ENCODE measurements at places on chromosomes 5 and 9. TPM values are rescaled to one million over a fixed set of nuclear protein-coding genes. Genes with fewer than 3 reads are reported as not detected.

Gene IFNK
- not detected for total RNA-seq

Gene TMEM215
- not detected for total RNA-seq

Gene NRG2
- 2.0 TPM for total RNA-seq

Gene BNC2
- total RNA-seq = 4.7 TPM

Gene GDNF
- not detected for total RNA-seq

Gene RHOBTB3
- 7.9 TPM for total RNA-seq

Gene PCDHGB1
- 2.1 TPM for total RNA-seq

Gene PTPRD
- 0.13 TPM for total RNA-seq

Gene SLIT3
- total RNA-seq = 21.9 TPM

Gene FCN1
- total RNA-seq = not detected

Gene FAM221B
- not detected for total RNA-seq

Gene TOR4A
- 28.5 TPM for total RNA-seq

Gene RANBP17
- 3.0 TPM for total RNA-seq

Gene HAVCR1
- total RNA-seq = 43.9 TPM

Gene PIP5KL1
- total RNA-seq = 2.1 TPM

Gene ADCY2
- total RNA-seq = not detected

Gene RMRP
- total RNA-seq = 45.5 TPM

Gene ACSL6
- not detected for total RNA-seq

Gene PCDHGB6
- total RNA-seq = 0.12 TPM

Gene ANKRD20A1
- 0.75 TPM for total RNA-seq

Gene TNC
- total RNA-seq = 1.4 TPM

Gene SV2C
- total RNA-seq = not detected

Gene PCDHB5
- total RNA-seq = 1.5 TPM

Gene LHX3
- total RNA-seq = 0.09 TPM

Gene EMB
- total RNA-seq = 5.8 TPM

Gene CENPH
- 23.1 TPM for total RNA-seq

Gene CYLC2
- not detected for total RNA-seq

Gene LIFR
- total RNA-seq = 7.5 TPM

Gene TAF11L10
- not detected for total RNA-seq

Gene NADK2
- 12.9 TPM for total RNA-seq

Gene PCDHB3
- not detected for total RNA-seq

Gene PALM2AKAP2
- 0.36 TPM for total RNA-seq

Gene CDH9
- not detected for total RNA-seq

Gene SVEP1
- 1.9 TPM for total RNA-seq

Gene OR1Q1
- total RNA-seq = not detected

Gene GADD45G
- 0.21 TPM for total RNA-seq

Gene OCLN
- total RNA-seq = 12.4 TPM

Gene OMD
- total RNA-seq = not detected

Gene RORB
- total RNA-seq = not detected

Gene CNTNAP3B
- 19.2 TPM for total RNA-seq

Gene ANKRD33B
- 13.1 TPM for total RNA-seq

Gene OBP2B
- total RNA-seq = not detected

Gene ARHGEF28
- 17.8 TPM for total RNA-seq

Gene IFNB1
- total RNA-seq = not detected

Gene GRIN1
- total RNA-seq = 0.34 TPM

Gene MYOT
- total RNA-seq = not detected

Gene PTPDC1
- 4.3 TPM for total RNA-seq

Gene PLEKHG4B
- 0.56 TPM for total RNA-seq

Gene ORM2
- not detected for total RNA-seq

Gene GFI1B
- 0.15 TPM for total RNA-seq

Gene CD14
- total RNA-seq = 4.0 TPM

Gene CTXN3
- not detected for total RNA-seq

Gene RLN2
- 0.19 TPM for total RNA-seq

Gene MEF2C
- not detected for total RNA-seq
